Effector CD8-positive, alpha-beta T cell (primary cell): ENCODE measurements at places on chromosomes 5 and 9.
A peak's percentile ranks its signal among the peaks of the same experiment; 100 is the strongest.

DNA sequence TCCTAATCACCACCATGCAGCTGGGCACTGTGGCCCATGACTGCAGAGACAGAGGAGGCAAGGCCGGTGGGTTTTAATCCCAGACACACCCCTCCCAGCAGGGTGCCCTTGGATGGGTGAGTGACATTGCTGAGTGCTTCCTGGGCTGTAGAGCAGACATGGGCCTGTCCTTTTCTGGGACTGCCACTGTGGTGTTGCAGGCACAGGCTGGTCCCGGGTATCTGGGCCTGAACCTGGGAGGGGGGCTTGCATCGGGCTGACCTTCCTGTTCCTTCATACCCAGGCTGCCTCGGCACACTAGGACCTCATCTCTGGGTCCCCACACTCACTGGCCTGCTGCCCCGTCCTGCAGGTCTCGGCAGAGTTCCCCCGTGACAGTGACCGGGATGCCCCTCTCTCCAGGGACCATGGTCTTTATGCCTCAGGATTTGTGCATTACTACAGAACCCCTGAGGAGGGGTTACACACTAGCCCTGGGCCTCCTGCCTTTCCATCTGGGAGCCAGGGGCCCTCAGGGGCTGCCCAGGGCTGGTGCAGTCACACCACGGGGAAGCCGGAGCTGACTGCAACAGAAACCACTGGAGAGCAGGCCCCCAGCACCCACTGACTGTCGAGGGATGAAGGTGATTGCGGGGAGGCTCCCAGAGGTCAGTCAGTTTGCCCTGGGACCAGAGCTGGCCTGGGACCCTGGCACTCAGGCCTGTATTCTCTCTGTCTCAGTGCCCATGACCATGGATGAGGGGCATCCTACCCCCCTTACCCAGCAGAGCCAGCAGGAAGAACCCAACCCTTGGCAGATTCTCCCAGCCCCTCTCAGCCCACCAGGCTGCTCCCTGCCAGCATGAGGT, 8.9 kb upstream of the SLC25A48 start:
- no peak for DNase-seq

GRCh38 chr9:76720245-76720644, 44.0 kb upstream of the PCA3 start:
- no peak for DNase-seq

DNA sequence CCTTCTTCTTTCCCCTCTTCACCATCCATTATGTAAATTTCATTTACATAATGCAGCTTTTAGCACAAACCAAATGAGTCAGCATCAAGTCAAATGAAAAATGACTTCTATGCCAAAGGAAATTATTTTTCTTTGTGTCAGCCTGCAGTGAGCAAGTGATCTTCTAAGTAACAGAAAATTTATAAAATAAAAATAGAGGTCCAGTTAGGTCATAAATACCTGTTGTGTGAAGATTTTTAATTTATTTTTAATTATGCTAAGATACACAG, 16.7 kb upstream of the THG1L start:
- no peak for DNase-seq

- DNase-seq, result peak; percentile 36
These were observed 29.8 kb upstream of the SEC16A start for GRCh38 chr9:136512651-136513071.

DNA sequence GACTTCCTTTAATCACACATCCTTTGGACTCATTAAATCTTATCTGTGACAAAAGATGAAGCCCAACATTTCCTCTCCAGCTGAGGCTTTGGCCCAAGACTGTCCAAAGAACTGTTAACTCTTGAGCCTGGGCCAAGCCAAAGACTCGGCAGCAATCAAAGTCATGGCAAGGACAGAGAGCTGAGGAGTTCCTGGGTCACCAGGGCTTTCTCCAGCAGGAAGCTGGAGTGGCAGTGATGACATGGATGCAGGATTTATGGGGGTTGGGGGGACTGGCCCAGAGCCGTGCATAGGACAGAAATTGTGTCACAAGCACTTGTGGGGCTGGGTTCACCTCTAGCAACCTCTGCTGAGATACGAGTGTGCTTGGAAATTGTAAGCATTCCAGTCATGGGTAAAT, 440.3 kb downstream of the PLK2 start:
- DNase-seq, result no peak

GRCh38 chr5:136905571-136905970, 540.2 kb upstream of the TRPC7 start:
- no peak for DNase-seq

DNA sequence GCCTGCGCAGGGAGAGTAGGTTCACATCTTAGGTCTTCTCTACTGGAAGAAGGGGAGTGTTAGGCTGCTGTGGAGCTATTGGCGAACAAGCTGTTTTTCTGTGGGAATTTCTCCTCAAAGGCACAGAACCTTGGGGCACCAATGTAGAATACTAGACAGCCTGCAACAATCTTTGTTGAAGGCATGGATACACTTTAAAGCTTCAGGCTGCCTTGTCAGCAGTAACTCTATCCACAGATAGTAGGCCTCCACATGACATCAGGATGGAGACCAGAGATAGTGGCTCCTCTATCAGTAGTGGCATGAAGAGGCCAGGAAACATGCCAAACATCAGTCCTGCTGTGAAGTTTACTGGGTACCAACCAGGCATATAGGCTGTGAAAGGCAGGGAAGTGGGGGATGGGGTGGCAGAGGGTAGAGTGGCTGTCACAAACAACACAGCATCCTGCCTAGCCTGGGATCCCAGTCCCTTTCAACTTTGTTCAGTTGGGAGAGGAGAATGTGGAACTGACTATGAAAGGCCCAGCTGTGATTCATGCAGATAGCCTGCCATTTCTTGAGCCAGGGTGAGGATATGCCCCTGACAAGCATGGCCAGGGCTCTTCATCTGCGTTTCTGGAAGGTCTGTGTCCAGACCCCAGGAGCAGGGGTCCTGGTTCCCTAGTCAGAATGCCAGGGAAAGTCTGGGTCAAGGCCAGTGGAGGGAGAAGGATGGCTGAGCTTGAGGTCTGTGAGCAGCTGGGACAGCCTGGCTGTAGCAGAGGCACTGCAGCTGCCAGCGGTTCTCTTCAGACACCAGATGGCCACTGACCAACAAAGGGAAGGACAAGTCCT, 1.0 kb upstream of the HK3 start:
- DNase-seq, result no peak
